ENCODE measurements at places on chromosomes 3 and 15.

GRCh38 chr15:58314593-58315216 lies 117.1 kb upstream of the LIPC start:
- DNase-seq, result no peak

DNA sequence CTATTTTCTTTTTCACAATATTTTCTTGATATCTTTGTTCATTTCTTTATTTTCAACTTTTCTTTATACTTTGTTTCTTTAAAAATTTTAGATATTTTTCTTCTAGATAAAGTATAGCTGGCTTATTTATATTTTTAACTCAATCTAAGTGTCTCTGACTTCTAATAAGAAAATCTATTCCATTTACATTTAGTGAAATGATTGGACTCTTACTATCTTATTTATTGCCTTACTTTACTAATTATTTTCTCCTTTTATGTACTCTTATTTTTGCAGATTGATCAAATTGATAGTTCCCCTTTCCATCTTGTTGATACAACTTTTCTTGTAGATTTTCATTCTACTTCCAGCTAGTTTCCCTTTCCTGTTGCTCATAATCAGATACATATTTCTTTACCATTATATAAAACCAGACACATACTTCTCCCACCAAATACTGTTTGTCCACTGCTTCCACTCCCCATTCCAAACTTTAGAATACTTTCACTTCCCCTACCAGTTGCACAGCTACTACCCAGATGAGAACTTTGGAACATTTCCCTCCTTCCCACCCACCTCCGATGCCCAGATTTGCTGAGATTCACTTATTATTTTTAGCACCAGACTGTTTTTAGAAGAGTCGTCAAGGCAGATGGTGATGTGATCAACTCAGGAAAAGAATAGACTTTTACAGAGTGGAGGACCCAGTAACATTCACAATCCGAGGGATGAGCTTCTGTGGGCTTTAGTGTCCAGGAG lies 151.5 kb downstream of the LIPC start:
- DNase-seq, result no peak

DNA sequence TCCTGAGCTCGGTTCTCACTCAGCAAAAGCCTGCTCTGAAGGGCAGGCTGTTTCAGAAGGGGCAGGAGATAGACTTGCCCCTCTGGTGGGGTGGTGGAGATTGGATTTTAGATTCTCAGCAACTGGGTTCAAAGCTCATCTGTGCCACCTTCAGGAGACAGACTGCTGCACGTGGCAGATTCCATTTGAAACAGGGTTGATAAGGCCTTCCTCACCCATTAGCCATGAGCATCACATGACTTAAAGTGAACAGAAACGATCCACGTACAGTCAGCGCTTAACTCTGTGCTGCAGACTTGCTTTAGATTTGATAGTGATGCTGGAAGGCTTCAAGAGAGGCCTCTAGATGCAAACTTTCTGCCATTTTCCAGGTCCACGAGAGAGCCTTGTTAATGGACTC lies 35.0 kb upstream of the MGLL start:
- DNase-seq, result no peak

DNA sequence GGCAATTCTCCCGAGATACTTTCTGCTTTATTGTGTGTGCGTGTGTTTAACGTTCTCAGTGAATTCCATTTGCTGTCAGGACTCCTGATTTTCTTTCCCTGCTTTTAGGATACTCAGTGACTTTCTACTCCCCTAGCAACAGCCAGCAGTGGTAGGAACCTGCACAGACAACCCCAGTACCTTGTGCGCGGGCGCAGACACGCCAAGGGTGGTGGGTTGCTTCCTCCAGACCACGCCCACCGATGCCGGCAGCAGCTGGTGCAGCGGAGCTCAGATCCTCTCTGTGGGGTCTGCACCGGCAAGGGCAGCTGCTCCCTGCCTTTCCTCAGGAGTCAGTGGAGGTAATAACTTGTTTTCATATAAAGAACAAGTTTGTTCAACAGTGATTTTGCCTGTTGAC lies 225.1 kb upstream of the NDN start:
- no peak for DNase-seq

DNA sequence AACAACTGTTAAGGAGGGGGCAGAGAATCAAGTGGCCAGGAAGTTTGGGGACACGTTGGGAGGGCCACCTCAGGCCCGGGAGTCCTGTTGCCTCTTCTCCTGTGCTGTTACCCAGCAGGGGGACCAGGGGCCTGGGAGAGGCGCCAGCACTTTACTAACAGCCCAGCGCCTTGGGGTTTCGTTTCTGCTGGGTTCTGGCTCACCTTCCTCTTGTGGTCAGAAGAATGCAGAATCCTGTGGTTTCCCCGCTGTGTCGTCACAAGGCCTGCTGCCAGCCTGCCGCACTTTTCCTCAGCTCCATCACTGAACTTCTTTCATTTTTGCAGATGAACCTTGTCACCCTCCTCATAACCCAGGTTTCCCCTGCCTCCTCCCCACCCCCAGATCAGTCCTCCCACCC lies 67.7 kb downstream of the SLC30A4 start:
- peak; percentile 84 for DNase-seq

DNA sequence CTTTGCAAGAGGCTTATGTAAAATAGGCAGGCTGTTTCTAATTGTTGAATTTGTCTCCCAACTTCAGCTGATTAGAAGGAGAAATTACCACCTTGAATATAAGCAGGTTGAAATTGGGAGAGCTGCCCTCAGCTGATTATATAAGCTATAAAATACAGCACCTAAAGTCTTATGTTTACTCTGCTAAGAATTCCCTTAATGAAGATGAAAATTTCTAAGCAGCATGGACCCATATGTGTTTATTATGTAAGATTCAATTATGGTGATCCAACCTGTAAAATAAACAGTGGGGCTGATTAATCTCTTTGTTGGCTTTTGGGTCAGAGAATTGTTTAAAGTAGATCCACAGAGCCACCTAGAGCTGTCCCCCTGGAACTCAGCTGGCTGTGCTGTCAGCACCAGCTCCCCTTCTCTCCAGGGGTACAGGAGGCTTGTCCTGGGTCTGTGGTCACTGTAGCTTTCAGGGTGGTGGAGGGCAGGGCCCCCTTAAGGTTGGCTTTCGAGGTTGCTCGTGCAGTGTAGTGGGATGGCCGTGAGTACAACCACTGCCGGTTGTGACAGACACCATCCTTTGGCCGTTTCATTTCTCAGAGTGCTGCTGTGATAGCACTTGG lies 9.5 kb downstream of the SLCO3A1 start:
- no peak for DNase-seq

DNA sequence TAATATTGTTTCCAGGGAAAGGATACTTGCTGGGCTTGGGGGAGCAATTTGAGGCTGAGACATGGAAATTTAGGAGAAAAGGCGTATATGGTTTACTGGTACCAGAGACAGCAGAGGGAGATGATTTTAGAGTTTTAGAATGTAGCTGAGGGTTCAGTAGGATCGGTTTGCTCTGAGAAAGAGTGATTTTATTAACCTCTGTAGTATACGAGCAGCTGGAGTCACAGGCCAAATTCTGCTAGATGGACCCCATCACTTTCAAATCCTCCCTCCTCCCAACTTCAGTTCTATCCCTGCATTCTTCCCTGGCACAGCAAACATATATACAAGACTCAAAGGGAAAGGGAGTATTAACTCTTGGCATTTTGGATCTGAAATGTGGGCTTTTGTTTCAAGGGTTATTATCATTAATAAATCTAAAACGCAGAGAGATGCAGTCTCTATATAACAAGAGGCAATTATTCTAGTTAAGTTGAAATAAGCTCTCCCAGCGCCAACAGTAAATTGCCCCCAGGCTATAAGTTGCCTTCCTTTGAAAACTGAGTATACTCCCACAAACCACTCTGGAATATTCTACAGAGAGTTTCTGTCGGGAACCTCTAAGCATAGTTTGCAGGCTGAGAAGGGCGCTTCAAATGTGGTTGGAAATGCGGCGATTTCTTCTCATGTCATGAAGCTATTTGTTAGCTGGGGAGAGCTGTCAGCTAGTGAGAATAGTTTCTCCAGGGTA lies 5.4 kb downstream of the CRABP1 start:
- DNase-seq, result no peak

- no peak for DNase-seq
These were observed 32.9 kb downstream of the PLCH1 start for GRCh38 chr3:155712008-155712407.

DNA sequence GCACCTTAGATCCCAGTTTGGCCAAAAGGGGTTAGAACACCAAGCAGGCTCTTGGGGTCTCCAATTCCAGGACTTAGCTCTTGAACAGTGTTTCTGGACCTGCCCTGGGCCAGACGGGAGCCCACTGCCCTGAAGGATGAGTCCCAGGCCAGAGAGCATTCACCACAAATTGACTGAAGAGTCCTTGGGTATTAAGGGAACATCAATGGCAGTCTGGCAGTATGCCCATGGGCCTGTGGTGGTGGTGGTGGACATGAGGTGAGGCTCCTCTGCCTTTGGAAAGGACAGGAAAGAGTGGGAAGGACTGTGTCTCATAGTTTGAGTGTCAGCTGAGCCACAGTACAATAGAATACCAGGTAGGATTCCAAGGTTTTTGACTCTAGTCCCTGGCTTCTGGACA lies 960.0 kb downstream of the DIPK2A start:
- no peak for DNase-seq

GRCh38 chr3:14524311-14524711 lies 15.8 kb downstream of the GRIP2 start:
- no peak for DNase-seq

DNA sequence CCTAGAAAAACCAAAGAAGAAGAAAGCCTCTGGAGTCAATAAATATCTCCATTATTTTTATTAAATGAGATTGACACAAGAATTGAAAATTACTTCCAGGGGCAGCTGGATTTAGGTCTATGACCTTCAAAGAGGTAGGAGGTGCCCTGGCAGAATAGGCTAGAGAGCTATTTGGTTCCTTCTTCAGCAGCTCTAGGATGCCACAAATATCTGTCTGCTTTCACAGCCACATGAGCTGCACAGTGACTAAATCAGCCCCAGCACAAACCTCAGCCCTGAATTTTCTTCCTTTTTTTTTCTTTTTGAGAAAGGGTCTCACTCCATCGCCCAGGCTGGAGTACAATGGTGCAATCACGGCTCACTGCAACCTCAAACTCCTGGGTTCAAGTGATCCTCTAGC lies 223.5 kb downstream of the ABHD5 start:
- no peak for DNase-seq

DNA sequence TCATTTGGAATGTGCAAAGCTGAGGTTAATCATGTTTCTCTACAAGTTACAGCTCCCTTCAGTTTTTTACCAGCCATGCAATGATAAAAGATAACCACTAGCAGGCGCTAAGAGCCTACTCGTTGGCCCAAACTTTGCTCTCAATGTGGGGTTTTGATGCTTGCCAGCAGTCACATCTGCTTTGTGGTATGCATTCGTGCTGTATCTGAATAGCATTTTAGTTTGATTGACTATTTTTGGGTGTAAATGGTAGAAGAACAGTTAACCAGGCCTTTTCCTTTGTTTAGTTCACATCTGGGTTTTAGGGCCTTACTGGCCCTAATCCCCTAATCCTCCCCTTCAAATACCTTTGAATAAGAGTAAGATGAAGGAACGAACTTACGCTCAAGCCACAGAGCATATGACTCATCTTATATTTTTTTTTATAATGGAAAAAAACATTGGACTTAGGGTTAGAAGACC lies 4.4 kb upstream of the CLDN11 start:
- DNase-seq, result peak; percentile 41
